ENCODE measurements at places on chromosomes 12 and 14.

GRCh38 chr12:101969-102878 is 35.7 kb downstream of the IQSEC3 start:
- no peak for DNase-seq

DNA sequence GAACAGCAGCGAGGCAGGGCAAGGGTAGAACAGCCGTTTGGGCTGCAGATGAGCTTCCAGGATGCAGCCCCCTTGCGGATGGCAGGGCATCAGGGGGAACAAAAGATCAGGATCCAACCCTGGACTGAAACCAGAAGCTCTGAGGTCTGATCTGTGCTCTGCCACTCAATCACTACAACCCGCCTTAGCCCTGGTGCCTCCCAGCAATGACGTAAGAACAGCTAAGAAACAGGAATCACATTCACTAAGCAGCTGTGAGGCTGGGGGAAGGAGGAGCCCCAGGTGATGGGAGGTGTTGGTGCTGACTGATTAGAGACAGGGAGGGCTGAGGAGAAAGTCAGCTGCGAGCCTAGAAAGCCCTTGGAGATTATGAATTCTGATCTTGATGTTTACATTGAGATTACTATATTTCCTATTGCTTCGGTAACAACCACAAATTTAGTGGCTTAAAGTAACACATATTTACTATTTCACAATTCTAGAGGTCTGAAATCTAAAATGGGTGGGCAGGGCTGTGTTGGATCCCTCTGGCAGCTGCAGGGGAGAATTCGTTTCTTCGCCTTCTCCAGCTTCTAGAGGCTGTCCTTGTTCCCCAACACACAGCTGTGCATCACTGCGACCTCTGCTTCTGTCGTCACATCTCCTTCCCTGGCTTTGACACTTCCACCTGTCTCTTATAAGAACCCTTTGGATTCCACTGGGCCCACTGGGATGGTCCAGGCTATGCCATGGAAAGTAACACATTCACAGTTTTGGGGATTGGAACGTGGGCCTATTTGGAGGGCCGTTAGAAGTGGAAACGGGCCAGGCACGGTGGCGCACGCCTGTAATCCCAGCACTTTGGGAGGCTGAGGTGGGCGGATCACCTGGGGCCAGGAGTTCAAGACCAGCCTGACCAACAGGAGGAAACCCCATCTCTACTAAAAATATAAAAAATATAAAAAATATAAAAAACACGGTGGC is 6.1 kb upstream of the CD9 start:
- DNase-seq, result peak; percentile 9

GRCh38 chr12:75783093-75783877 is 248.3 kb downstream of the PHLDA1 start:
- no peak for DNase-seq

DNA sequence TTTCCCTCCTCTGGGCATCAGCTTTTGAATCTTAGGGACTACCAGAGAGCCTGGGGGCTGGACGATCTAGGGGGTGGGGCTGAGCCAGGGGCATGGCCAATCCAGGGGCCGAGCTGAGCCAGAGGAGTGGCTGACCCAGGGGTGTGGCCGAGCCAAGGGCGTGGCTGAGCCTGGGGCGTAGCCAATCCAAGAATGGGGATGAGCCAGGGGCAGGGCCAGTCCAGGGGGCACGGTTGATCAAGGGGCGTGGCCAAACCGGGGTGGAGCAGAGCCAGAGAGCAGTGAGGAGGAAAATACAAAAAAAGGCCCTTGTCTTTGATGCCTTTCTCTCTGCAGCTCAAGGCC is 219.3 kb upstream of the NOS1 start:
- DNase-seq, result peak; percentile 15

DNA sequence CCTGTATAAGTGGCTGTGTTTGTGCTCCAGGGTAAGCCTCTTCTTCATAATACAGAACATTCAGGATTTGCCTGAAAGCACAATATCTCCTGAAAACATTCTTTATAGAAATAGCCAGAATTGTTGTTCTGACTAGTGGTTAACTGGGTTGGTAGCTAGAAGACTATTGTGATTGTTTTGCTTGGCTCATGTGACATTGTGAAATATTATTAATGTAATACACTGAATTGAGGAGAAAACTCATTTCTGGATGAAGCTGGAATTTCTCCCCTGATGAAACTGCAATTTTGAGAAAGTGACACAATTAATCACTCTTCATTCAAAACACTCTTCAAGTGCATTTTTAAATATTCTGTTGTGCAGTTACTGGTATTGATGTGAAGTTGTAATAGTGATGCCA is 172.3 kb upstream of the PTPRQ start:
- no peak for DNase-seq

DNA sequence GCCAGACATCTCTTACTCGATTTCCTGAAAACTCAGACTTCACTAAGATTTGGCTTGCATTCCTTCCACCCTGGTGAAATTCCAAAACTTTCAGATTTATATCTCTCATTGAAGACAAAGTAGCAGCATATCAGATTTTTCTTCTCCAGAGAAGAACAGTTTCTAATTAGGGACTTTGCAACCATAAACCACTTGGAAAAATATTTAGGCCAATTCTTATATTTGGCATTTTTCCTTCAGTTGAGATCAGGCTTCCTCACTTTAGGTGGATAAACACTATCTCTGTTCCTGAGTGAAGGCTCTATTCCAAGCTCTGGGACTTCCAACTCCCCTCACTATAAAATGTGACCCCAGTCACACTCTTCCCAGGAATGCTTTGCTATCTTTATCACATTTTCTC is 1434.3 kb upstream of the FLRT2 start:
- DNase-seq, result no peak

- no peak for DNase-seq
Observed at GRCh38 chr12:109654357-109654756, 59.3 kb upstream of the FAM222A start.

All from NCI-H524 (cell line).